ENCODE measurements at places on chromosomes 7 and 10.

DNA sequence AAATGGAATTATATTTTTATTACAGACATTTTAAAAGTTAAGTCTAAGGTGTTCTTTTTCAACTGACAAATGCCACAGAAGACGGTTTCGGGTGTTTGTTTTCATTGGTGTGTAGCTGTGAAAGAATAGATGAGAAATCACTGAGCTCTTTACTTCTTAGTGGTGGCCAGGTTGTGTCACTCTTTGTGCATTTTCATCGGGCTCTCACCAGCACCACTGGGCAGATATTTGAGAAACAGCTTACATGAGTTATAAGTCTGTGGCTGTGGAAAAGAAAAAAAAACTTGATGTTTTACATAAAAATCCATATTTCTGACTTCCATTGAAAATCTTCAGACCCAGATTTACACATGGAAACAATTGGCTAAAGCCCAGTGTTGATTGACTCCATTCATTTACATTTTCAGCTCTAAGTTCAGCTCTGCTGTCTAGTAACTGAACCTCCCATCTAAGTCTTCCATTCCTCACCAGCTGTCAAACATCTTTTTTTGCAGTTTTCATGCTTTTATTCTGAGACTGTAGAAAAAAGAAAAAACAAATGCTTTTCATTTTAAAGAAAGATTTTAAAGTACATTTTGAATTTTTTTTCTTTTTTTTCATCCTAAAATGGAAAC, 22.3 kb downstream of the CABCOCO1 start:
- no peak for DNase-seq

GRCh38 chr7:106010331-106010730, 47.3 kb downstream of the CDHR3 start:
- no peak for DNase-seq

- DNase-seq: no peak
Observed at GRCh38 chr7:124992851-124993562, 63.4 kb upstream of the POT1 start.

DNA sequence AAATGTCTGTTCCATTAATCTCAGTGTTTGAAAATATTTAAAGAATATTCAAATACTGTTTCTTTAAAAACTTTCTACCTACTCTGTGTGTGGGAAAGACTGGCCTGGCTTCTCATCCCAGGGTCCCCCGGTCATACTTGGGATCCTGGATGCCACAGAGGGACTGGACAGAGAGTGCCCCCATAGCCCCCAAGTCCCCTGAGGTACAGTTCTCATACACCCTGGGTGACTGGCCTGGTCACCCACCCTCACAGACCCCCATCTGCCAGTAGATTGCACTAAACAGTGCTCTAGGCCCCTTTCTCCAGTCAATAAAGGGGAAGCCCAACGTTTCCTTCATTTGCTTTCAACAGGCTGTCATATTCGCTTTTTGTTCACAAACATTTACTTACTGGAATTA, 3.0 kb downstream of the TMEM273 start:
- no peak for DNase-seq

GRCh38 chr10:49781247-49781646, 19.1 kb upstream of the OGDHL start:
- DNase-seq: no peak

DNA sequence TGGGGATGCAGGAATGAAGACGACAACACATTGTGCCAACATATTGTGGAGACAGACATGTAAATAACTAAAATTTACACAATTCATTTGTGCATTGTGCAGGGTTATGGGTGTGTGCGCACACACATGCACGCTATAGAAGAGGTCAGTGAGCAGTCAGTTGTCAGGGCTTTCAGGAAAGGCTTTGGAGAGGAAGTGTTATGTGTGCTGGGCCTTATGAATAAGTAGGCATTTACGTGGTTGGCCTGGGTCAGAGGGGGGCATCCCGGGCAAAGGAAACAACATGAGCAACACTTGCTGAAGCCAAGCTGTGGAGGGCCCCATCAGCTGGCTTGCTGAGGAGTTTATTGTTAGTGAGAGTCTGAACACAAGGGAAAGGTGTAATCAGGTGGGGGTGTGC, 4.1 kb downstream of the PRXL2A start:
- peak; percentile 22 for DNase-seq

GRCh38 chr10:113982769-113983168, 60.9 kb upstream of the ADRB1 start:
- no peak for DNase-seq

DNA sequence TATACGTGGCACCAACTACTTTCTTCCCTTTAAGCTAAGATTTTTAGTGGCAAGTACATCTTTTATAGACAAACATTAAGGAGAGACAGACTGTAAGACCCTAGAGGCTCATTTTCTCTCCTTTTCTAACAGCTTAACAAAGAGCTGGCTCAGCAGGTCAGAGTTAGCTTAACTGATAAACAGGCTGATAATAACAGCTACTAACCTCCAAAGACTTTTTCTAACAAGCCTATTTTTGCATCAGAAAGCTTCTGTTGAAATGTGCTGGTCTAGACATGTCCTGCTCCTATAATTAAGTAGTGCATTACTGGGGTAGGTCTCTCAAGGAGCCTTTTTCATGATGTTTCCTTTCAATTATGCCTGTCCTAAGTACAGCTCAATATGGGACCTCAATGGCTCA, 238.2 kb upstream of the FAM3C start:
- DNase-seq: no peak

- no peak for DNase-seq
Observed at GRCh38 chr7:70006261-70006920, 408.1 kb downstream of the AUTS2 start.

GRCh38 chr7:45359776-45360175, 202.2 kb downstream of the RAMP3 start:
- no peak for DNase-seq

DNA sequence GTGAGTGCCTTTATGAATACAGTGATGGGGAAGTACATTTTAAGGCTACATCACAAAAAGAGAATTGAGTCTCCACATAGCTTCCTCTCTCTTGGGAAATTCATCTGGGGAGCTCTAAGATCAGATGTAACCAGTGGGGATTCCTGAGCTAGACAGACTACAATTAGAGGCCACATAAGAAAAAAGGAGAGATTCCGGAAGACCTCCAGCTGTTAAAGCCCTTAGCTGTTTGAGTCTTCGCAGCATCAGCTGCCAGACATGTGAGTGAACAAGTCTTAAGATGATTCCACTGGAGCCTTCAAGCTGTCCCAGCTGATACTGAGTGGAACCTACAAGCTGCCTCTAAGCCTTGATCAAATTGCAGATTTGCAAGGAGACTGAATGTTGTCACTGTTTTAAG, 448.5 kb downstream of the NXPH1 start:
- DNase-seq: no peak

GRCh38 chr10:118939211-118940007, 90.1 kb upstream of the NANOS1 start:
- peak; percentile 67 for DNase-seq

DNA sequence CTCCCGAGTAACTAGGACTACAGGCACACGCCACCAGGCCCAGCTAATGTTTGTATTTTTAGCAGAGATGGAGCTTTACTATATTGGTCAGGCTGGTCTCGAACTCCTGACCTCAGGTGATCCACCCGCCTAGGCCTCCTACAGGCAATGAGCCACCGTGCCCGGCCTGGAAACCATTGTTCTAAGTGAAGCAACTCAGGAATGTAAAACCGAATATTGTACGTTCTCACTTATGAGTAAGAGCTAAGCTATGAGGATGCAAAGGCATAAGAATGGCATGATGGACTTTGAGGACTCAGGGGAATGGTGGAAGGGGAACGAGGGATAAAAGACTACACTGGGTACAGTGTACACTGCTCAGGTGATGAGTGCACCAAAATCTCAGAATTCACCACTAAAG, 235.1 kb upstream of the AUTS2 start:
- no peak for DNase-seq
